Peyer's patch (tissue), 4 donors: ENCODE measurements at places on chromosomes 4 and X. TPM values are rescaled to one million over a fixed set of nuclear protein-coding genes. Genes with fewer than 3 reads are reported as not detected.

DCAF4L1 gene
- total RNA-seq, result 0.19 TPM

PDLIM3 gene
- total RNA-seq, result 65.2 TPM

MAGEA4 gene
- total RNA-seq, result not detected

GAGE13 gene
- not detected for total RNA-seq

GNRHR gene
- total RNA-seq, result not detected

UGT2B11 gene
- not detected for total RNA-seq

CYLC1 gene
- not detected for total RNA-seq

INTU gene
- total RNA-seq, result 2.3 TPM

DNA sequence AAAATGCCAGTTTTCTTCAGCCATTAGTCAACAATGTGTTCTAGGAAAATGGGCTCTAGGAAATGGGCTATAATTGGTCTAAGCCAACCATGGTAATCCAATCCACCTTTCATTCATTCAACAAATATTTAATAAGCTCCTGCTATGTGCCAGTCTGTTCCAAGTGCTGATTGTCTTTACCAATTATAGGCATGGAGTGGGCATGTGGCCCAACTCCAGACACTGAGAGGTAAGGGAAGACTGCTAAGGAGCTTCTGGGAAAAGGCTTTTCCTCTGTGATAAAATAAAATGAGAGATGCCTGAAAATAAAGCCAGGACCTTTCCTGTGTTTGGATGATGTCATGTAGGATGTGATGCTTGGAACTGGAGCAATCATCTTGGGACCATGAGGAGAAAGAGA lies 43.3 kb downstream of the HOPX start:
- no peak for DNase-seq

- DNase-seq, result no peak
These were observed 40.2 kb downstream of the ARHGAP10 start for GRCh38 chr4:147772056-147772455.

- DNase-seq, result no peak
These were observed 14.8 kb upstream of the CXCR3 start for GRCh38 chrX:71632923-71633657.

DNA sequence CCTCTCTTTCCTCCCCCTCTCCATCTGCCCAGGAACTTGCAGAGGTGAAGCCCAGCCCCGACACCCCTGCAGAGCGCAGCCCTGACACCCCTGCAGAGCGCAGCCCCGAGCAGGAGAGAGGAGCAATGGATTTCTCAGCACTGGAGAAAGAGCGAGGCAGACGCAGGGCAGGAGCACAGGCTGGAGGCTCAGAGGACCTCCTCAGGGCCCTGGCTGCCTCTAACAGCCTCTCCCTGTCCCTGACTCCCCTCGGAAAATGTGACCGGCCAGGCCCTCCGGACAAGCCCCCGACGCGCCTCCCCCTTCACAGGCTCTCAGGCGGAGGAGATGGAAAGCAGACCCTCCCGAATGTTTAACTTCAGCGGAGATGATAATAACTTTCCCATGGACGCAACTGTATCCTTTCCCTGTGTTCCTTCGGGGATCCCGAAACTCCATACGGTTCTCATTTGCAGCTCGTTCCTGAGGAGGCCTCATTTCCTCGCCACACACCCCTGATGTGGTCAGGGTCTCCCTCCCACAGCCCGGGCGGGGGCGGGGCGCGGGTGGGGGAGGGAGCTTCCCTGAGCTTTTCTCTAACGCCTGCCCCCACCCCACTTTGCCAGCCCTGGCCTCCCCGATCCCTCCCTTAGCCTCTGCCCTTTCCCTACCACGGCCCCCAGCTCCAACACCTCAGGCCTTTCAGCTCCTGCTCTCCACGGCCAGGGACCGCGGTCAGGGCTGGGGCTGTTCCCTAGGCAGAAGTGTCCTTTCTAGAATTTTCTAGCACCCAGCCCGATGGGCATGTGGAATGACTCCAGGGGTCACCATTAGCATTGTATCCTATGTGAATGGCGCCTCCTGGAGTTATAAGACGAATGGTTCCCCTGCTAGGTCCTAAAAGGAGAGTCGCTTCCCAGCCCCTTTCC lies 201.1 kb upstream of the BCOR start:
- DNase-seq, result no peak

DNA sequence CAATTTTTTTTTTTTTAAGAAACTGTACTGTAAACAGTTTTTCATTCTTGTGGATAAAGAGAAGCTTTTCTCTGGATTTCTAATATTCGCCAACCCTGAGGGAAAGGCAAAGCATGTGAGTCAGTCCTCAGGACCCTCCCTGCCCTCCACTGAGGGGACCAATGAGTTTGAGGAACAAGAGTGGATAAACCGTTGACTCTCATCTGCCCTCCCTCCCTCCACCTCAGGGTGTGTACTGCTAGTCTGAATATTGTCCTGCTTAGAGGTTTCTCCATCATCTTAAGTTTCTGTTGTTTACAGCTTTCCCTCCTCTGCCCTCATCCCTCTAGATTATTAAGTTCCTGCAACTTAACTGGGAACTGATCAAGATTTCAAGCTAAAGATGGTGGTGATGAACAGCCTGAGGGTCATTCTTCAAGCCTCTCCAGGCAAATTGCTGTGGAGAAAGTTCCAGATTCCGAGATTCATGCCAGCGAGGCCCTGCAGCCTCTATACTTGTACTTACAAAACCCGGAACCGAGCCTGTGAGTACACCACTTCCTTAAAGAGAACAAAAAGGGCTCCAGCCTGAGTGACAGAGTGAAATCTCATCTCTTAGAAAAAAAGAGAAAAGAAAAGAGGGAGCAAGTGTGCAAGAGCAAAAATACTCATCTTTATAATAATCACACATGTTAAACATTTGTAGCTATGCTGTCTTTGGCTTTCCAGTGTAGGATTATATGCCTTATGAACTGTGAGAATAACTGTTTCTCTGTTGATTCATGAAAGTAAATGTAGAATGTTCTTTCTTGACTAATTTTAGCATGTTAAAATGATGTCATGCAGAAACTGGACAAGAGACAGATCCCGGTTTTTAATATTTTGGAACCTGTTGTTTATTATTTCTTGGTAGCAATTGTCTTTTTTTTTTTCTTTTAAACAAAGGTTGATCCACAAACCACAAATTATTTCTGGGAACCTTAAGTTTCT lies 11.9 kb downstream of the CA5B start:
- peak; percentile 71 for DNase-seq

- no peak for DNase-seq
These were observed 624.8 kb upstream of the ATOH1 start for GRCh38 chr4:93203708-93204107.

- no peak for DNase-seq
These were observed 3.8 kb upstream of the CITED1 start for GRCh38 chrX:72309297-72310071.

DNA sequence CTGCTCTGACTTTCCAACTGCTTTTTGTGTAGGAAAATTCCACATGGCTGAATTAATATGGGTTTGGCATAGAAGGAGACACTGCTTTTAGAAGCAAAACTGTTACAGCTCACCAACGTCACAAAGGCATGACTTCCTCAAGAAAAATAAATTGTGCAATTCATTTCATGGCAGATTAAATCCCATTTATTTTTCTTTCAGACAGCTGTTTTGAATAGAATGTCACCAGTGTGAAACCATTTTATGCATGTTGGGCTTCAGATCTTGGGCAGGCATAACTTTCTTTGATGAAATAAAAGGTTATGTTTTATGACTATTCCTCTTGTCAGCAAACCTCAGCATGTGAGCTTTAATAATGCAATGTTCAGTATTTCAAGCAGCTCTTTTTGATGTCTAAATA lies 542.8 kb downstream of the GALNTL6 start:
- no peak for DNase-seq

DNA sequence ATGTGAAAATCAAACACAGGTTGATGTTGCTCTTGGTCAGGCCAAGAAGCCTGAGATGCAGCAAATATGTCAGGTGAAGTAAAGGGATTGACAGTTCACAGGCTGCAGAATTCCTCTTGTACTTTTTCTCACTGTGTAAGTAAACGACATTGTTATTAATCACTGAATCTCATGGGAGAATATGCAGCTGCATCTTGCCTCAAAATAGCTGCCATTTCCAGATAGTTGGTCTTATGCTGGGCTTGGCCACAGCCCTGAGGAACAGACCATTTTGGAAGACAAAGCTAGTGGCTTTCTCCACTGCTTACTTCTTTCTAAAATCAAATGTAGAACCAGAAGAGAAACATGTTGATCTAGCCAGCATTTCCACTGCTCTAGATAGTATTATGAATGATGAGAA lies 403.4 kb upstream of the NR3C2 start:
- no peak for DNase-seq

- DNase-seq, result no peak
These were observed 1127.8 kb upstream of the PRKX start for GRCh38 chrX:4841216-4841745.

- no peak for DNase-seq
These were observed 716.6 kb upstream of the INTU start for GRCh38 chr4:126916049-126916625.

DNA sequence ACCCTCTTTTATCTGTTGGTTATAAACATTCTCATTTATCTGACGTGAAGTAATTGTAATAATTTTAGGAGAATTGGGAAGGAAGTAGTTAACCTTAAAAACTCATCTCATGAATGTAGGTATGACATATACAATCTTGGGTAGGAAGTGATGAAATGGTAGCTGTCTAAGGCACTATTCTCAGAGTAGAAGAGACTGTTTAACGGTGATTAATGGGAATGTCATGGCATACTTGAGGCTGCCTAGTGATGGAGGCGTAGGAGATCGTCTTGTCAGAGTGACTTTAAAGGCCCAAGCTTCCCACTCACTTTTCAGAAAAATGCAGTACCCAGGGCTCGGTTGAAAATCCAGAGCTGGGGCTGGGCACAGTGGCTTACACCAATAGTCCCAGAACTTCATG lies 19.4 kb upstream of the AGA start:
- no peak for DNase-seq

DNA sequence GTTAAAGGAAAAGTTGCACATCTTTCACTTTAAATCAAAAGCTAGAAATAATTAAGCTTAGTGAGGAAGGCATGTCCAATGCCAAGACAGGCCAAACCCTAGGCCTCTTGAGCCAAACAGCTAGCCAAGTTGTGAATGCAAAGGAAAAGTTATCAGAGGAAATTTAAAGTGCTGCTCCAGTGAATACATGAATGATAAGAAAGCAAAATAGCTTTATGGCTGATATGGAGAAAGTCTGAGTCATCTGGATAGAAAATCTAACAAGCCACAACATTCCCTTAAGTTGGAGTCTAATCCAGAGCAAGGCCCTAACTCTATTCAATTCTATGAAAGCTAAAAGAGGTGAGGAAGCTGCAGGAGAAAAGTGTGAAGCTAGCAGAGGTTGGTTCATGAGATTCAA lies 23.8 kb downstream of the NPFFR2 start:
- DNase-seq, result no peak

DNA sequence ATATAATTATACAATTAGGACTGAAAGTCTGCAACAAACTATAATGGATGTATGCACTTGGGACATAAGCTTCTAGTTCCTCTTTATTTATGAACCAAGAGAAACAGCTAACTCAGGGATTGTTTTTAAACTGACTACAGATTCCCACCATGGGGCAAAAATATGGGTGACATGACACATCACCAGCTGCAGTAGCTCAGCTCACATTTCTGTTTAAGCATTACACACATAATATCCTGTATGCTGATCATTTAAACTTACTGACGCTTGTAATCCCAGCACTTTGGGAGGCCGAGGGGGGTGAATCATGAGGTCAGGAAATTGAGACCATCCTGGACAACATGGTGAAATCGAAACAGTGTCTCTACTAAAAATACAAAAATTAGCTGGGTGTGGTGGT lies 11.5 kb downstream of the FGB start:
- DNase-seq, result no peak

DNA sequence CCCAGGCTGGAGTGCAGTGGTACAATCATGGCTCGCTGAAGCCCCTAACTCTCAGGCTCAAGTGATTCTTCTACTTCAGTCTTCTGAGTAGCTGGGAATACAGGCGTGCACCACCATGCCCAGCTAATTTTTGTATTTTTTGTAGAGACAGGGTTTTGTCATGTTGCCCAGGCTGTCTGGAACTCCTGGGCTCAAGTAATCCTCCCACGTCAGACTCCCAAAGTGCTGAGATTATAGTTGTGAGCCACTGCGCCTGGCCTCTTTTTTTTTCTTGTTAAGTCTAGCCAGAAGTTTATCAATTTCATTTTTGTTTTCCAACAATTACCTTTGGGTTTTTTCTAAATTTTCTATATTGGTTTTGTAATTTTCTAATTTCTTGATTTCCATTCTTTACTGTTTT lies 100.6 kb downstream of the GC start:
- DNase-seq, result no peak

DNA sequence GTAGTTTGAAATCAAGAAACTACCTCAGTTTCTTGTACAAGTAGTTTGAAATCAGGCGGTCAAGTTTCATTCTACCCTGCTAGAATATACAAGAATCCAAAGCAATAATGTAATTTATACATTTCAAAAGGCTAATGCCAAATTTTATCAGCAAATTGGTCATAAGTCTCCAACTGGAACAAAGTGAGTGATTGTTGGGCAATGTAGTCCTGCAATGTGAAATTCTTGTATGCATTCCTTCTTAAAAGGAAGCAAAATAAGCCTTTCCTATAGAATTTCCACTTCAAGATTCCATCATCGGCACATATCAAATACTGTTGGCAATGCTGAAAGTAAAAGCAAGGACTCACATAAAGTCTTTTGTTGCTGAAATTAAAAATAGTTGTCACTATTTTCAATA lies 334.9 kb downstream of the IL1RAPL1 start:
- DNase-seq, result no peak

GRCh38 chr4:103091601-103092223 lies 7.9 kb downstream of the BDH2 start:
- no peak for DNase-seq

DNA sequence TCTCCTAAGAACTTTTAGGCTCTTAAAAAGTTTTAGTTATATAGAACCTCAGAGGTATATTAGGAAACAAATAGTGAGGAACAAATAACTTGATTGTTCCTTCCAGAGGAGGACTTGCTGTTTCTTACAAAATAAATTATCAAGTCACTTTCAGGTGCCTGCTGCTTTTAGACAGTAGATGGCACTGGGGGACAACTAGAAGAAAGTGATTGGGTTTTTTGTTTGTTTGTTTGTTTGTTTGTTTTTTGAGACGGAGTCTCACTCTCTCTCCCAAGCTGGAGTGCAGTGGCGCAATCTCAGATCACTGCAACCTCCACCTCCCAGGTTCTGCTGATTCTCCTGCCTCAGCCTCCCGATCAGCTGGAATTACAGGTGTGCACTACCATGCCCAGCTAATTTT lies 35.4 kb upstream of the CDKL5 start:
- no peak for DNase-seq
